ENCODE measurements at places on chromosomes 5 and 9.

DNA sequence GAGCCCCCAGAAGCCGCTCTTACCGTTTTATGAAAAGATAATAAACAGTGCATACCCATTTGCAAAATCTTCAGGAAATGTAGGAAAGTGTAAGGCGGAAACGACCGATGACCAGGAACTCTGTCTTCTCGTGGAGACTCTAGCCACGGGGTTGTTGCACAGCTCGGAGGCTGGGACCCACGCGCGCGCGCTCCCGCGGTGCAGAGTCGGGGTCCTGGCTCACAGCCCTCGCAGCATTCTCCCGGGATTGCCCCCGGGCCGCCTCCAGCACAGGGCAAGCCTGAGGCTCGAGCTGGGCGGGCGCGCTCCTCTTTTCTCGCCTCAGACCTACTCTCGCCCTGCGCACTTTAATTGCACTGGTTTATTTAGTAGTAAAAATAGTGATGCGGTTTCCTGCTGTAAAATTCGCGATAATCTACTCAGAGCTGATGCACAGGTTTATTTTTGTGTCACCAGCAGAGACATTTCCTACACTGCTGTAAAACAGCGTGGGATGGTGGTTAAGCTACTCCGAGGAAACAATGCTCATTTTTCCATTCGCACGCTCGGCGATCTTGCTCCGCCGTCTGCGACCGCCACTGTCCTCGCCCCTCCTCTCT, 15.5 kb downstream of the TRIM7 start:
- peak overlapping the region; percentile 75 for H3K27ac ChIP-seq
- peak overlapping the region; percentile 51 for H3K4me3 ChIP-seq
- H3K27me3 ChIP-seq, result no peaks in the 10 kb centered on the region
- peaks cover 23% of the 10 kb centered on the region for H3K4me1 ChIP-seq
- no peak for DNase-seq

GRCh38 chr5:86880785-86881492, 263.2 kb downstream of the COX7C start:
- H3K36me3 ChIP-seq, result no peaks in the 10 kb centered on the region
- DNase-seq, result peak; percentile 85
- no peaks in the 10 kb centered on the region for H3K27me3 ChIP-seq
- H3K27ac ChIP-seq, result no peak overlapping the region
- no peaks in the 10 kb centered on the region for H3K4me1 ChIP-seq

- H3K27ac ChIP-seq, result no peak overlapping the region
- no peak overlapping the region for H3K4me3 ChIP-seq
Observed at GRCh38 chr5:143586781-143587362, 183.4 kb upstream of the NR3C1 start.

DNA sequence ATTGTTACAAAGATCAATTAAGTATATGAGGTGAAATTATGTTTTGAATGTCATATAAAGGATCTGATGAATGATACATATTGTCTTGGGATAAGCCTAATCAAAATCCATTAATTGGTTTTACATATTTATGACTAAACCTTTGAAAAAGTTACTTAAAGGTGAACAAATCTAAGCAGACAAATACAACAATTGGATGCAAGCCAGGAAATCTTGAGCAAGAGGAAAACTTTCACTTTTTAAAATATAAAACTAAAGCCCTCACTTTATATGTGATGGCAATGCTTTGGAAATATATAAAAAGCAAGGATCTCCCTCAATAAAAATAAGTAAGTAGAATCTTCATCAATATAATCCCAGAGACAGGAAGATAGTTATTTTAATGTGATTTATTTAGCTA, 80.1 kb downstream of the EDIL3 start:
- H3K27me3 ChIP-seq, result no peaks in the 10 kb centered on the region
- no peak overlapping the region for H3K4me3 ChIP-seq
- no peak for DNase-seq
- no peak overlapping the region for H3K27ac ChIP-seq
- no peaks in the 10 kb centered on the region for H3K4me1 ChIP-seq

GRCh38 chr9:138103111-138103848, 225.7 kb downstream of the CACNA1B start:
- DNase-seq, result peak; percentile 6
- no peaks in the 10 kb centered on the region for H3K36me3 ChIP-seq
- H3K4me3 ChIP-seq, result no peak overlapping the region
- H3K4me1 ChIP-seq, result no peaks in the 10 kb centered on the region
- H3K27ac ChIP-seq, result no peak overlapping the region
- no peaks in the 10 kb centered on the region for H3K27me3 ChIP-seq

DNA sequence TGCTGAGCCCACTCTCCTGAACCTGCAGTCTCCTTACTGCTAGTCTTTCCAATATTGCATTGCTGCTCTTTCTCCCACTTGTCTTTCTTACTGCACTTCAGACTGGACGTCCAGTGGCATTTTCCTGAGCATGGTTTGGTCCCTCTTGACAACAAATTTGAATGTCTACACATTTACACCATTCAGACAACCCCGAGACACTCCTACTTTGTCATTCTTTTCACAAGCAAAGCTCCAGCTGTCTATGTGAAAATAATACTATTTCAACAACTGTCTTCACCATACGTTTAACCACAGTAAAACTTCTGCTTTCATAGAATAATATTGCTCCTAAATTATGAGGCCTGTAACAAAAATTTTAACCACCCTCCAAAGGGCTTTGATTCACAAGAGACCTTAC, 10.4 kb upstream of the APTX start:
- H3K4me3 ChIP-seq, result no peak overlapping the region
- DNase-seq, result no peak
- no peaks in the 10 kb centered on the region for H3K36me3 ChIP-seq
- H3K4me1 ChIP-seq, result no peaks in the 10 kb centered on the region
- H3K27me3 ChIP-seq, result no peaks in the 10 kb centered on the region

- H3K27ac ChIP-seq, result no peak overlapping the region
- no peak overlapping the region for H3K4me3 ChIP-seq
- DNase-seq, result no peak
- H3K27me3 ChIP-seq, result no peaks in the 10 kb centered on the region
- H3K4me1 ChIP-seq, result no peaks in the 10 kb centered on the region
Observed at GRCh38 chr5:146284016-146284415, 54.6 kb upstream of the POU4F3 start.

DNA sequence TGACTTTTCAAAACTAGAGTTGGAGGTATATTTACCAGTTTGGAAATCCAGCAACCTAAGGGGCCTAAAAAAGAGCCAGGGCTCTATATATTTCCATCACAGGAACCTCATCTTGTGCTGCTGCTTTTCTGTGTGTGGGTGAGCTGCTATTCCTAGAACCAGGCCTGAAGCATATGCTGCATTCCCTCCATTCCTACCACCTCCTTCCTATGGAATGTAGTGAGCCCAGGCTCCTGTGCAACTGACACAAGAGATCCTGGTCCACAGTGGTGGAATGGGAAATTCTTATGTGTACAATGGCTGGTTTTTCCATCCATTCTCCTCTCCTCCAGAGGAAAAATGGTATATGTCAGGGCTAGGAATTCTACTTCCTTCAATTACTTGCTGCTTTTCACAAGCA, 39.1 kb downstream of the SPEF2 start:
- H3K4me1 ChIP-seq, result no peaks in the 10 kb centered on the region
- no peak overlapping the region for H3K27ac ChIP-seq
- no peaks in the 10 kb centered on the region for H3K36me3 ChIP-seq
- H3K27me3 ChIP-seq, result no peaks in the 10 kb centered on the region
- H3K4me3 ChIP-seq, result no peak overlapping the region

GRCh38 chr5:10734037-10734709, 26.9 kb downstream of the DAP start:
- no peak overlapping the region for H3K4me3 ChIP-seq
- no peaks in the 10 kb centered on the region for H3K27me3 ChIP-seq
- peaks cover 21% of the 10 kb centered on the region for H3K4me1 ChIP-seq
- no peak for DNase-seq
- no peak overlapping the region for H3K27ac ChIP-seq

- H3K4me3 ChIP-seq, result no peak overlapping the region
- DNase-seq, result no peak
- no peaks in the 10 kb centered on the region for H3K4me1 ChIP-seq
- no peak overlapping the region for H3K27ac ChIP-seq
- H3K36me3 ChIP-seq, result no peaks in the 10 kb centered on the region
- peaks cover 4% of the 10 kb centered on the region for H3K27me3 ChIP-seq
Observed at GRCh38 chr5:61771808-61772207, 439.8 kb downstream of the ZSWIM6 start.

GRCh38 chr9:13957089-13957488, 356.9 kb downstream of the NFIB start:
- no peaks in the 10 kb centered on the region for H3K36me3 ChIP-seq
- no peak overlapping the region for H3K4me3 ChIP-seq
- no peak overlapping the region for H3K27ac ChIP-seq
- no peaks in the 10 kb centered on the region for H3K27me3 ChIP-seq
- no peaks in the 10 kb centered on the region for H3K4me1 ChIP-seq

DNA sequence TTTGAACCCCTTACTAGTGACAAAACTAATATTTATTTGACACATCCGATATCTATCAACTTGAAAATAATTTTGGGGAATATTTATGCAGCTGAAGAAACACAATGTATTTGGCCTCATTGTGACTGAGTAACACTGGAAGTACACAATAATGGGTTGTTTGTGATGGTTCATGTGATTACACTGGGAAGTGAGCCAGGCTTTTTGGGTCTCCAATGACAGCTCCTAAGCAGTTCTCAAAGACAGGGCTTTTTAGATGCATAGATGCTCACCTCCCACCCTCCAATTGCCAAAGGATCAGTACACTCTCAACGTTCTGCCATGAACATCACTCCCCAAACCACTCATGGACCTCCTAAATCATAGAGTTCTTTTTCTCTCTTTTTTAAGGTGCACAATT, 170.0 kb downstream of the SLC24A2 start:
- H3K4me3 ChIP-seq, result no peak overlapping the region
- H3K27me3 ChIP-seq, result peaks cover 5% of the 10 kb centered on the region
- H3K36me3 ChIP-seq, result no peaks in the 10 kb centered on the region
- no peak for DNase-seq
- H3K4me1 ChIP-seq, result no peaks in the 10 kb centered on the region
- no peak overlapping the region for H3K27ac ChIP-seq

DNA sequence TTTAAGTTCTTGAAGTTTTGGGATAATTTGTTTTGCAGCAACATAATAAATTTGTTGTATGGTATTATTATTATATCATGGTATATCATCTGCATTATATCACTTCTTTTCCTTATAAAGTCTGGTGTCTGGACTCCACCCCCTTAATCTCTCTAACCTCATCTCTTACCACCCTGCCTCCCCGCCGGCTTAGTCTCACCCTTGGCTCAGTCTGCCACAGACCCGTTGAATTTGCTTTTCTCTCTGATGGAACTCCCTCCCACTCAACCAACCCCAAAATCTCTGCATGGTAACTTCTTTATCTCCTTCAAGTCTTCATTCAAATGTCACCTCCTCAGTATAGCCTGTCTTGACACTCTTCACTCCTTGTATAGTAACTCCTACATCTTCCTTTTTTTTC, 29.6 kb upstream of the MATR3 start:
- H3K27me3 ChIP-seq, result no peaks in the 10 kb centered on the region
- no peak overlapping the region for H3K27ac ChIP-seq
- no peak for DNase-seq
- H3K4me1 ChIP-seq, result peaks cover 22% of the 10 kb centered on the region

DNA sequence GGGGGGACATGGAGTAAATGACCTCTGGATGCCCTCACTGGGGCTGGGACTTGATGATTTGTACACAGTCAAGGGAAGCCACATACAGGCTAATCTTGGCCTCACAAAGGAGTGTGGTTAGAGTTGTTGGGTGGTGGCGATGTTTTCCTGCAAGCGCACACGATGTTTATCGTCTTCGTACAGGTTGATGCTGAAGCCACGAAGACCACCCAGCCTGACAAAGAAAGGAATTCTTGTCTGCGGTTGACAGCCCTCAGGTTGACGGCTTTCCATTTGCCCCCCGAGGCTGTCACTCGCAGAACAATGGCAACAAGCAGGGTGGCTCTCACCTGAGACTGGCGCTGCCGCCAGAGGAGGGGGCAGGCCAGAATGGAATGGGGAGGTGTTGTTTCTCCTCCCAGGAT, 14.1 kb upstream of the XPA start:
- no peak for DNase-seq
- no peak overlapping the region for H3K27ac ChIP-seq
- H3K36me3 ChIP-seq, result no peaks in the 10 kb centered on the region

DNA sequence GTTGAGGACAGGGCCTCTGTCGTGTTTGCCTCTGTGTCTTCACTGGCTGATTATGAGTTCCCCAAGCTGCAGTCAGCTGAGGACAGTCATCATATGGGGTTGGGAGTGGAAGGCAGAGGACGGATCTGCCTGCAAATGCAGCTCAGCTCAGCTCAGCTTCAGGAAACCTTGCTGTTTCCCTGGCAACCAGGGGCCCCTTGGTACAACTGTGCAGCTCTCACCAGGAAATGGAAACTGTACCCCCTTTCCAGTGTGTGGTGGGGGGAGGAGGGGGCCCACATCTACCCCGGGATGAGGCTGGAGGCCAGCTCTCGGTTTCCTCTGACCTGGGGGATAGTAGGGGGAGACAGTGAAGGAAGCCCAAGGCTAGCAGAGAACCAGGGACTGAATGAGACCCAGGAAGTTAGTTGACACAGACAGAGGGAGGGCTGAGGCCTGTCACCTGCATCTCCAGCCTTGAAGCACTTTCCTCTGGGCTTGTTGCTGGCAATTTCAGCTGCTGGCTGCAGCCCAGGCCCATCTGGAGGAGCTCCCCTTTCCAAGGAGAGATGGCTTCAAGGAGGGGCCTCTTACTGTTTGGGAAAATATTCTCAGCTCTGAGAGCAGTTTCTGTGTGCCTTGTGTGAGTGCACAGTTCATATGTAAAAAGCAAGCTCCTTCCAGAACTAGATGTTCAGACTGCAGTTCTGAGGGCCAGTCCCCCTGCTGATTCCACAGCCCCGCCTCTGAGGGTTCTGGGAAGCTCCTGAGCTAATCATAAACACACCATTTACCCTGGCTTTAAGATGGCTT, 6.9 kb downstream of the ANXA6 start:
- H3K36me3 ChIP-seq, result peaks cover 13% of the 10 kb centered on the region
- peak overlapping the region; percentile 83 for H3K27ac ChIP-seq
- no peak overlapping the region for H3K4me3 ChIP-seq
- H3K4me1 ChIP-seq, result peaks cover 26% of the 10 kb centered on the region

DNA sequence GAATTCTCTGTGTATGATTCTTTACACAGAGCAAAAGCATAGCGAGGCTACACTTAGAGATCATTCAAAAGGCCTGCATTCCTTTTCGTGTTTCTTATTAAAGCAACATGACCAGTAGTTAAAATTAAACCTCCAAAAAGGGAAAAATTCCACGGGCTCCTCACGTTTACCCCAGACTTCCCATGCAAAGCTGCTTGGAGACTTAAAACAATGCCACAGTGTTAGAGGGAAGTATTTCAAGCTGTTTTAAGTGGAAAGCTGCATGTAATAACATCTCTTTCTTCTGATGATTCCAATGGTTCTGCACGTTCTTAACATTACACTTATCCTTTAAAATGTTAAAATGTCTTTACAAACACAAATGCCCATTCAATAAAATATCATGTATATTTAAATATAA, 405.2 kb downstream of the SEMA5A start:
- H3K4me3 ChIP-seq, result no peak overlapping the region
- no peak for DNase-seq
- no peaks in the 10 kb centered on the region for H3K4me1 ChIP-seq
- no peak overlapping the region for H3K27ac ChIP-seq
- no peaks in the 10 kb centered on the region for H3K27me3 ChIP-seq

- H3K36me3 ChIP-seq, result no peaks in the 10 kb centered on the region
- H3K4me1 ChIP-seq, result no peaks in the 10 kb centered on the region
- H3K4me3 ChIP-seq, result no peak overlapping the region
- DNase-seq, result no peak
- H3K27ac ChIP-seq, result no peak overlapping the region
Observed at GRCh38 chr5:125974679-125975078, 448.5 kb upstream of the GRAMD2B start.

- no peak for DNase-seq
- H3K27me3 ChIP-seq, result no peaks in the 10 kb centered on the region
- H3K4me1 ChIP-seq, result peaks cover 19% of the 10 kb centered on the region
- H3K4me3 ChIP-seq, result no peak overlapping the region
- H3K27ac ChIP-seq, result no peak overlapping the region
Observed at GRCh38 chr9:91259162-91259561, 102.6 kb downstream of the AUH start.
